NCI-H2107 (cell line): ENCODE measurements at places on chromosomes 3 and 15.

DNA sequence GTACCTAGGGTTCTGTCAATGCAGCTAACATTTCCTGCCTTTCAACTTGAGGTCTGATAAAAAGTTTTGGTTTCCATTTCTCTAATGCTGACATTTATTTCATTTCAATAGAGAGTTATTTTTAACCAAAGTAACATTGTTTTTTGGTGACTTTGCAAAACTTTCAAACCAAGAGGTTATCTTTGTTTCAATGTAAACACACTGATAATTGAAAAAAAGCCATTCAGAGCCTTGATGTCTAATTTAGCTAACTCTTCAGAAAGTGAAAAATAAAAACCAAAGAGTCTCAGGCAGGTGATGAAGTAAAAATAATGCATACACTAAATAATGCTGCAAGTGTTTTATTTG lies 9.6 kb upstream of the TIPARP start:
- no peak for DNase-seq

DNA sequence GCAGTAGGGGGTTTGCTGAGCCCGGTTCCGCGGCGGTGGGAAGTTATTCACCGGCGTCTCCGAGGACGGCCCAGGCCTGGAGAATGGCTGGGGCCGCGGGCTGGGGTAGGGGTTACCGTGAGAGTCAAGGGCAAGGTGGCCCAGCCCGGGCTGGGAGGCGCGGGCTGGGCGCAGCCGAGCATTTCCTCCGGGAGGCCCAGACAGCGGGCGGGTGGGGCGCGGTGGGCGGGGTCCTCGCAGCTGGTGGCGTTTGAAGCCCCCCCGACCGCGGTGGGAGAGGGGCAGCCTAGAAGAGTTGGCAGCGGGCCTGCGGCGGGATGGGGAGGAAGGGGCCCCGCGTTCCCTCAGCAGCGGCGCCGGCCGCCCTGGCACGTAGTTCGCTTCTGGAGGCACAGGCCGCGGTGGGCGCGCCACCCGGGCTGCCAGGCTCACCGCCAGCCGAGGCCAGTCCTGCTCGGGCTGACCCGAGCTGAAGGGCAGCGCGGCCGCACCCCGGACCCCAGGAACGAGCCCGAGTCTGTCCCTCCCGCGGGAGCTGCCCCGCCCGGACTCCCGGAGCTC lies 960 bp upstream of the KLF13 start:
- peak; percentile 11 for DNase-seq

- no peak for DNase-seq
Measured at GRCh38 chr3:61807865-61808276, 246.5 kb downstream of the PTPRG start.

GRCh38 chr15:101320501-101321052 lies 25.5 kb upstream of the SNRPA1 start:
- DNase-seq, result no peak

GRCh38 chr3:34895841-34896240 lies 743.5 kb upstream of the ARPP21 start:
- no peak for DNase-seq

DNA sequence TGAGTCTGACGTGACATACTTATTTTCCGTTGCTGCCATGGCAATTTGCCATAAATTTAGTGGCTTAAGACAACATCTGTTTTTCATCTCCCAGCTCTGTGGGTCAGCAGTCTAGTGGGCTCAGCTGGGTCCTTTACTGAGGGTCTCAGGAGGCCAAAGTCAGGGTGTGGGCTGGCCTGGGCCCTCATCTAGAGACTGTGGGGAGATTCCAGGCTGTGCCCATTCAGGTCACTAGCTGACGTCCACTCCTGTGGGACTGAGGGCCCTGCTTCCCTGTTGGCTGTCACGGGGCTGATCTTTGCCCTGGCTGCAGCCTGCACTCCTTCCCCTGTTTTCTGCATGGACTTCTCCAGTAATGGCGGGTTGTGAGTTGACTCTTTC lies 19.1 kb downstream of the FGD5 start:
- DNase-seq, result no peak

GRCh38 chr3:31379598-31379997 lies 153.1 kb upstream of the STT3B start:
- no peak for DNase-seq

DNA sequence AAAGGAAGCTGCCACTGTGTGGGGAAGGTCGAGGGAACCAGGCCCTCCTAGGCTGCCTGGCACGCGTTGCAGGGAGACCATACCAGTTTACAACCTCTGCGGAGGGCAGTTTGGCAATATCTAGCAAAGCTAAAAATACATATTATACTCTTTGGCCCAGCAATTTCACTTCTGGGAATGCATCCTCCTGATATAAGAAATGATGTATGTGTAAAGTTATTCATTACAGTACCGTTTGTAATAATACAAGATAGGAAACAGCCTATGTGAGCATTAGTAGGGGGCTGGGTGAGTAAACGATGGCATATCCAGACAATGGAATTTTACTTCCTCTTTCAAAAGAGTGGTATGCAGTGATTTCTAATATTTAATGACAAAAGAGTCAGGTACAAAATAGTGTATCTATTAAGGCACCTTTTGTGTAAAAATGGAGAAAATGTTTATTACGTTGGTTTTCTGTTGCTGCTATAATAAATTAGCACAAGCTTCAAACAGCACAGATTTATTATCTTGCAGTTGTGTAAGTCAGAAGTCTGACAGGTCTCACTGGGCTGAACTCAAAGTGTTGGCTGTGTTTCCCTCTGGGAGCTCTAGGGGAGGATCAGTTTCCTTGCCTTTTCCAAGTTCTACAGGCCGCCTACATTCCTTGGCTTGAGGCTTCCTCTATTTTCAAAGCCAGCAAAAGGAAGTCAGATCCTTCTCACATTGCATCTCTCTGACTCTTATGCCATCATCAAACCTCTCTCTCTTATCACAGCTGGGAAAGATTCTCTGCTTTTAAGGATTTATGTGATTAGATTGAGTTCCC lies 9.0 kb downstream of the APOD start:
- no peak for DNase-seq

DNA sequence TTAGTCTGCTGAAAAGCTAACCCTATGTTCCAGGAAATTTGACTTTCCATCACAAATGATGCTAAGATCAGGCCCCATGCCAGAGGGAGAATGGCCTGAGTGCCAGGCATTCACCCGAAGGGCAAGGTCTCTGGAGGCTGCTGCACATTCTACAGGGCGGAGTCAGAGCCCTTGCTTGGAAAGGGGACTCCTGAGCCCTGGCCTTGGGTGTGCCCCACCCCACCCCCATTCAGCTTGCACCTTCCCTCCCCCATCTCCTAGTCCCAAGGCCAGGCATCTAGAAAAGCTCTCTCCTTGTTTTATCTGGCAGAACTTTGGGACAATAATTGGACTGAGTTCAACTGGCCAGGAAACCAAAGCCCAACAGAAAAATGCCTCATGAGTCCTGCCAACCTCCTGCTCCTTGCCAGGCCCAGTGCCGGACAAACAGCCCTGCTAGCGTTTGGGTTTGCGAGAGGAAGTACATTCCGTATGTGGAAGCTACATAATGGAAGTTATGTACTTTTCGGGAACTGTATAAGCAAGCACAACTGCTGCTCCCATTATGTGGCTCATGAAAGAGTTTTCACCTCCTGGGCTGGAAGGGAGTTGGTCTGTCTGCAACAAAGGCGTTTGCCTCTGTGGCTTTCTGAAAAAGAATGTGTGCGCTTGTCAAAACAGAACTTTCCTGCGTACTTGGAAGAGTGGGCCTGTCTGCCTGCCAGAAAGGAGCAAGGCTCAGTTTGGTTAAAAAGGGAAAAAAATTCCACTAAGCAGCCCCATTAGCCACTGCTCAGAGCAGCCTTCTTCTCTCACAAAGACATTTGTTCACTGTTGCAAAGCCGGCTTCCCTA lies 321.5 kb upstream of the CTNNB1 start:
- no peak for DNase-seq

DNA sequence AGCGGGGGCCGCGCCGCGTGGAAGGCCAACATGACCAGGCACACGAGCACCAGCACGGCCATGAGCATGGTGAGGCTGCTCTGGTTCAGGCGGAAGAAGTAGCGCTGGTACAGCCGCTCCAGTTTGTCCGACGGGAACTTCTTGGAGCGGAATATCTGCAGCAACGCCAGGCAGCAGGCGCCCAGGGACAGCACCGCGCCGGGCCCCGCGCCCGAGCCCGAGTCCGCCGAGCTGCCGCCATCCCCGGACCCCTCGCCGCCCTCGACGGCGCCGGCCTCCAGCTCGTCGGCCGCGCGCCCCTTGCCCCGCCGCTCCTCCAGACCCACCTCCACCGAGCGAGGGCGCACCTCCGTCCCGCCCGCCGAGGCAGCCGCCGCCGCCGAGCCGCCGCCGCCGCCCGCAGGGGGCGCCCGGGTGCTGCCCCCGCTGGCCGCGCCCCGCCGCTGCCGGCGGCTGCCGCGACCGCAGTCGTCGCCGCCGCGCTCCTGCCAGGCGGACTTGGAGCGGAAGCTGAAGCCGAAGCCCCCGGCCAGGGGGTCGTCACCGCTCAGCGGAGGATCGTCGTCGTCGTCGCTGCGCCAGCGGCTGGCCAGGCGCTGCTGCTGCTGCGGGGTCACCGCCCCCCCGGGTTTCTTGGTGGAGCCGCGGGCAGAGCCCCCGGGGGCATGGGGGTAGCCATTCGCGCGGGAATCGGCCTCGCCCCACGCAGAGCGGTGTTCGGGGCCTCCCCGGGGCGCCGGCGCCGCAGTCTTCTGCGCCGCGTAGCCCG lies 957 bp downstream of the ADCY5 start:
- no peak for DNase-seq

GRCh38 chr3:10290481-10291176 lies 2.1 kb downstream of the GHRL start:
- DNase-seq, result no peak

GRCh38 chr3:156691920-156692319 lies 17.5 kb downstream of the TIPARP start:
- no peak for DNase-seq

DNA sequence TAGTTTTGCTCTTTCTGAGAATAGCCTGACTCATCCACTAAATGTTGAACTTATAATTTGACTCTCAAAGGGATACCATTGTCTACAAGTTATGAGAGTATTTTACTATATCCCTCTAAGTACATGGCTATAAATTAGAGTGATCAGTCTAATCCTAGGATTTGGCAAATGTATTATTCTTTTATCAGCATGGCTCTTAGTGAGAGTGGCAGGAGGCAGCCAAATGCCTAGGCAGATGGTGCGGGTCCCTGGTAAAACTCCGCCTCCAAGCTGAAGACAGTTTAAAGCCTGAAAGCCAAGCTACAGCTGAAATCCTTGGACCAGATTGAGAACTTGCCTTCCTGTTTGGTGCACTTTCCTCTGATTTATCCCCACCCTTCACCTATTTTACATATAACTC lies 631.8 kb downstream of the SQOR start:
- no peak for DNase-seq

DNA sequence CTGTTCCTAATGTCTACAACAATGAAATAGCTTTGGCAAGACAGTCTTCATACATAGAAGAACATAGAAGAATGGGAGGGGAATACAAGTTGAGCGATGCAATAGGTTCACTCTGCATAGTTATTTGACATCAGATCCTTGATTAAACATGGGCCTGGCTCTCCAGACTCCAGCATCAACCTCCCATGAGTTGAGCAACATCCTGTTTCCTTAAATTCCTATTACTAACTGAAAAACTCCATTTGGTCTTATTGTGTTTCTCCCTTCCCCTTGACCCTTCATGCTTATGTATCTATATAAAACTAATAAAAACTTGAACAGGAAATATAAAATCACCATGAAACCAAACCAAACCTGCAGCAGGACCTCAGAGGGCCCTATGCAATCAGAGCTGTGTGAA lies 304.5 kb upstream of the SATB1 start:
- DNase-seq, result no peak

GRCh38 chr15:34318277-34319079 lies 19.1 kb downstream of the SLC12A6 start:
- DNase-seq, result peak; percentile 21

GRCh38 chr3:140586311-140586710 lies 91.6 kb upstream of the TRIM42 start:
- DNase-seq, result no peak

GRCh38 chr15:88645171-88646087 lies 6.6 kb downstream of the ISG20 start:
- no peak for DNase-seq

- peak; percentile 82 for DNase-seq
Measured at GRCh38 chr15:41660235-41661077, at the start of gene MGA. MGA (plus strand) TSS chr15:41660405.

- DNase-seq, result no peak
Measured at GRCh38 chr15:27885201-27885600, 213.9 kb downstream of the OCA2 start.

GRCh38 chr3:108629974-108630373 lies 40.5 kb downstream of the DZIP3 start:
- no peak for DNase-seq

- no peak for DNase-seq
Measured at GRCh38 chr15:75508840-75509532, 57.5 kb upstream of the SIN3A start.

- DNase-seq, result no peak
Measured at GRCh38 chr15:37093480-37094332, 6.6 kb downstream of the MEIS2 start.

- no peak for DNase-seq
Measured at GRCh38 chr3:23162934-23163333, 40.2 kb upstream of the UBE2E2 start.

DNA sequence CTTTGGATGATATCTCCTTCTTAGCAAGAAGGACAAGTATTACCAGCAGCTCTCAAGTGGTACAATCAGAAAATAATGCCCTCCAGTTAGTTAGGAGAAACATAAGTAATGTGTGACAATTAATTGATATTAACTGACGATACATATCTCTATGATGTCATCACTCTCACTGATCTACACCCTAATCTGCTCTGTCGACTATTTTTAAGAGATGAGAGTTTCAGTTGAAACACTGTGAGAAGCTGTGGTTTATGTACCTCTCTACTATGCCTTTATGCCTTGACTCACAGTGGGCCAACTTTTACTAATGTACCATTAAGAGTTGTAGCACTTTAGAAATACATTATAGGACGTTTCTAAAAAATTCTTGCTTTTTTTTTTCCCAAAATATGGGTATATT lies 8.6 kb downstream of the CEP152 start:
- DNase-seq, result no peak

DNA sequence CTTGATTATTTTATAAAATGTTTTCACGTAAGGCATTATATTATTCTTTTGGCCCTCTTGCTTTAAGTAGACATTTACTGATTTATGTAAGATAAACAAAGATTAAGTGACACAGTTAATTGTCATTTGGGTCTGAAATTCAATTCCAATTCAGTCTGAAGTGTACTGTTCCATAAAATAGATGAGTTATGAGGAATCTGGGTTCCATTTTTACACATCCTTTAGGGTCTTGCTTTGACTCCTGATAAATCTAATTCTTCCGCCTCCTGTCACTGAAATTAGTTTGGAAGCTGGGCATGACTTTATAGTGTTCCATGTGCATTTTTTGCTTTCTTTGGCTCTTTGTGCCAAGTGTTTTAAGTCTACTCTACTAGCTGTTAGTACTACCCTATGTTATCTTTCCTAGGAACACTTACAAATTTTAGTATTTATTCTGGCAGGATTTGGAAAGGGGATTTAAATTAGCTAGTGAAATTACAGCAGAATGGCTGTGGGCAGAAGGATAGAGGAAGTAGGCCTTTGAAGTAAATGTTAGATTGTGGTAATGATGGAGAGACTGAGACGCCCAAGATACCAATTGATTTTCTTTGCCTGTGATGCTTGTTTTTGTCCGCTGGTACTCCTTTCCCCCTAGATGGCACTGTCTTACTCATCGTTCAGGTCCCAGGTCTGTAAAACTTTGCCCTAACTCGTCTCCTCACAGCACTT lies 14.3 kb downstream of the ARL8B start:
- DNase-seq, result no peak
